Kidney (tissue), 22 donors: ENCODE measurements at places on chromosomes 16 and 17. TPM values are rescaled to one million over a fixed set of nuclear protein-coding genes. Genes with fewer than 3 reads are reported as not detected.

DNA sequence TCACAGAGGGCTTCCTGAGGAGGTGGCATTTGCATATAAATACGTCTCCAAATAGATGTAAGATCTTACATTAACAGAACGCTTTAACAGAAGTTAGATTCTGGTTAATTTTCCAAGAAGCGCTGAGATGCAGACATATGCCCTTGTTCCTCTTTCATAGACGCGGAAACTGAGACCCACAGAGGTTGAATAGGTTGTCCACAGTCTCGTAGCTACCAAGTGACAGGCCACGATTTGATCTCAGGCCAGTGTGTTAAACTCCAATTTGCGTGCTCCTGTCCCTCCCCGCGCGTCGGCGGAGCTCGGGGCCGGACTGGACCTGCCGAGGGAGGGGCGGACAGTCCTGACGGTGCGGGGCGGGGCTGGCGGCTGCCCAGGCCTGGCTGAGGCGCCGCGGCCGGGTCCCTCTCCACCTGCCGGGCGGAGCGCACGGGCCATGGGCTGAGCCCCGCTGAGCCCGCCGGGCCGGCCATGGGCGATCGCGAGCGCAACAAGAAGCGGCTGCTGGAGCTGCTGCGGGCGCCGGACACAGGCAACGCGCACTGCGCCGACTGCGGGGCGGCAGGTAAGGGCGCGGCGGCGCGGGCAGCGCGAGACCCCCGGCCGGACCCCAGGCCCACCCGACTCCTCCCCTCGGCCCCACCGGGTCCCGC lies at the start of gene ADAP2:
ADAP2 (plus strand) TSS at position 402 of the 653 bp plus-strand sequence; CDS start at position 472, 70 bp downstream.
- peak; percentile 49 for DNase-seq

The GALR2 gene
- polyA plus RNA-seq: not detected

- DNase-seq: no peak
Measured at GRCh38 chr17:40436636-40437035, 6.6 kb upstream of the IGFBP4 start.

The ABI3 gene
- polyA plus RNA-seq: 17.1 TPM

DNA sequence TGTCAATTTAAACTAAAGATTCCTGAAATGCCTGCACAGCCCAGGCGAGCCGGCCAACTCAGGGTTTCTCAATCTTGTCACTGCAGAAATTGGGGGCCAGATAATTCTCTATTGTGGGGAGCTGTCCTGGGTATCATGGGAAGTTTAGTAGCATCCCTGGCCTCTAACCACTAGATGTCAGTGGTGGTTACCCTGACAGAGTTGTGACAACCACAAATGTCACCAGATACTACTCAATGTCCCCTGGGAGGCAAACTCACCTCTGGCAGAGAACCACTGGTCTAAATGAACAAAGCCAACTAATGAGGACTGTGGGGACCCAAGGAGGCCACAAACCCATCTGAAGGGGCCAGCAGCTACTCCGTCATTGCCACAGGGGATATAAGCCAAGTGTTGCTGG lies 90.9 kb downstream of the MYH11 start:
- peak; percentile 53 for DNase-seq

The TNFRSF17 gene
- not detected for polyA plus RNA-seq

The SEZ6L2 gene
- polyA plus RNA-seq: 9.1 TPM

DNA sequence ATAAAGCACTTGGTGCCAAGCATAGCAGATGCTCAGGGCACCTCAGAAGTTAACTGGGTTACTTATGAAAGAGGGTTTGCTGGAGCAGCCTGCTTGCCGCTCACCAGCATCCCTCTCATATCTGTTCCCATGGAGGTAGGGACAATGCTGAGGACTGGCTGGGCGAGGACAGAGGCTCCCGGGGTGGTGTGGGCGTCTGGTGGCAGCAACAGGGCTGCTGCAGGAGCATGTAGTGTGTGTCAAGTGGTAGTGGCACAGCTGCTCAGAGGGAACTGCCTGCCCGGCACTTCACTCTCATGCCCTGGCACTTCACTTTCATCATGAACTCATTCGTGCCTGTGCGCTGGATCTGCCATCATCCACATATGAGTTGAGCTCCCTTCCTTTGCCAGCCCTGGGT lies 26.9 kb upstream of the ZNHIT3 start:
- peak; percentile 49 for DNase-seq

The SMURF2 gene
- polyA plus RNA-seq: 7.2 TPM

The LGALS9B gene
- polyA plus RNA-seq: not detected

GRCh38 chr17:28379814-28380801 lies 8.6 kb downstream of the SARM1 start:
- DNase-seq: no peak

- DNase-seq: peak; percentile 71
Measured at GRCh38 chr17:82862737-82863382, 23.0 kb upstream of the ZNF750 start.

The SLC12A3 gene
- 277 TPM for polyA plus RNA-seq

DNA sequence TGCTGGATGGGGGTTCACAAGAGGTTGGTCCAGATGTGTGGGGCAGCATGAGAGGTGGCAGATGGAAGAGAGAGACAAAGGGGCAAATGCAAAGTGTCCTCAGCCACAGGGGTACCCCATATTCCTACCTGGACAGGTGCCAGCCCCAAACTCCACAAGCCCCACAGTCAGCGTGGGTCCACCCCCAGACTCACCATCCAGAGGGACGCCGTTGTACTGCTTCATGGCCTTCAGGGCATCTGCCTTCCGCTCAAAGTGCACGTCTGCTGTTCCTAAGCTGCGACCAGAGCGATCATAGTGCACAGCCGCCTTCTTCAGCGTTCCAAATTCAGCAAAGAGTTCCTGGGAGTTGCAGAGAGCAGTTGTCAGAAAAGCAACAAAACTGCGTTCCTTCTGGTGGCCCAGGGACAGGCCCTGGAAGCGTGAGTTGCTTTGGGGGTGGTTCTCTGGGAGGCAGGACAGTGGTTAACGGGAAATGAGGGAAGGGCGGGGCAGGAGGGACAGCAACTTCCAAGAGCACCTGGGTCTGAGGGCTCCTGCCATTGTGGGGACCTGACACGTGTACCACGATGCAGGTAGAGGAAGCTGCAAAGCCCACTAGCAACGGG lies 2.3 kb downstream of the ALYREF start:
- no peak for DNase-seq

- no peak for DNase-seq
Measured at GRCh38 chr17:44555099-44555498, 2.2 kb upstream of the FZD2 start.

DNA sequence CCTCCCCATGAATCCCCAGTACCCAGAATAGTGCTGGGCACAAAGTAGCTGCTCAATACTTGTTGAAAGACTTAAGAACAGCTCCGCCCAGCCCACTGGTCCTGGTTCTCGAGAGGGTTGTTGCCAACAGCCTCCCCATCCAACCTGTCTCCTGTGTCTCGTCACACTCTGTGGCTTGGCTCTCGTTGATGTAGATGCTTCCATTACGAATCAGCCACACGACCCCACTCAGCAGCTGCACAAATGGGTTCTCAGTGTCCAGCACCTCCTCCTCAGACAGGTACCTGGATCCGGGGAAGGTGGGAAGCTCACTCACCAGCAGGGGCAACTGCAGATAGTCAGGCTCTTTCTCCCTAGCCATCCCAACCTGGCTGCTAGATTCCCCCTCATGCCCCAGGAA lies 2.1 kb downstream of the NAGPA start:
- DNase-seq: no peak

The CASKIN2 gene
- polyA plus RNA-seq: 25.0 TPM

The RAP1GAP2 gene
- polyA plus RNA-seq: 6.8 TPM

DNA sequence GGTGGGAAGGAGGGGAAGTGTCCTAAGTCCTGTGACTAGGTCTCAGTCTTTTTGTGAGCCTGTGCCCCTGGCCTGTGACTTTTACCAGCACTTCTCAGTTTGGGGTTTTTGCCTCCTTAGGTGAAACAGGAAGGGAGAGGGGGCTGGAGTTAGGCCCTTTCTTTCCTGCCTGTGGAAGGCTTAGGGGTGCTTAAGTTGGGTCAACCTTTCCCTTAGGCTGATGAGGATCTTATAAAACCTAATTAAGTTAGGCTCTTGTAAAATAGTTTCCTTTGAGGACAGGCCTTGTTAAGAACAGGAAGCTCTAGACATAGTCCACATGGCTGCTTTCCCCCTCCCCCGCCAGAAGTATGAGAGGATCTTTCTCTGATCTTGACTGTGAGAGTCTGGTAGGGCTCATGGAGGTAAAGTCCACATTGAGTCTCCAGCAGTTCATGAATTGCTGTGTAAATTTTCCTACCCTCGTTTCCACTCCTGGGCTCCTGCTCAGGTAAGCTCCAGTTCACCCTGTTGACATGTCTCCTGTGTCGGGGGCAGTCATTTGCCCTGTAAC lies 17.0 kb upstream of the DNASE1 start:
- DNase-seq: peak; percentile 83

DNA sequence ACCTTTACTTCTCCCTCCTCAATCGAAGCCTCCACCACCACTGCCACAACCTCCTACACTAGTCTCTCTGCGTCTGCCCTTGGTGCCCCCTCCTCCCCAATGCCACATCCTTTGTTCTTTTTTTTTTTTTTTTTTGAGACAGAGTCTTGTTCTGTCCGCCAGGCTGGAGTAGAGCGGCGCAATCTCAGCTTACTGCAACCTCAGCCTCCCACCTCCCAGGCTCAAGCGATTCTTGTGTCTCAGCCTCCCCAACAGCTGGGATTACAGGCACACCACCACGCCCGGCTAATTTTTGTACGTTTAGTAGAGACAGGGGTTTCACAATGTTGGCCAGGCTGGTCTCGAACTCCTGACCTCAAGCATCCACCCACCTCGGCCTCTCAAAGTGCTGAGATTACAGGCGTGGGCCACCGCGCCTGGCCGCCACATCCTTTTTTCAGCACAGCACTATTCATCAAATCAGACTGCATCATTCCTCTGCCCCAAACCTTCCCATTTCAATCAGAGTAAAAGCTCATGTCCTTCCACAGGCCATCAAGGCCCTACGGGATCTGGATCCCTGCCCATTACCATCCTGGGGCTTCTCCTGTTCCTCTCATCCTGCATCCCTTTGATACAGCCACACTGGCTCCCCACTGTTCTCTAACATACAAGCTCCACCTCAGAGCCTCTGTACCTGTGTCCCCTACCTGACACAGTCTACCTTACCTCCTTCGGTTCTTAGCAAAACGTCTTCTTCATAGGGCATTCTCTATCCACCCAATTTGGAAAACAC lies 2.0 kb downstream of the KLHL11 start:
- peak; percentile 44 for DNase-seq

GRCh38 chr17:75516619-75517296 lies 430 bp downstream of the TSEN54 start:
- DNase-seq: peak; percentile 85

GRCh38 chr16:75108792-75109731 lies 7.5 kb downstream of the LDHD start:
- DNase-seq: peak; percentile 75

GRCh38 chr16:12202486-12202885 lies 226.0 kb downstream of the SNX29 start:
- no peak for DNase-seq

GRCh38 chr17:21012736-21013135 lies 30.1 kb downstream of the USP22 start:
- DNase-seq: no peak

DNA sequence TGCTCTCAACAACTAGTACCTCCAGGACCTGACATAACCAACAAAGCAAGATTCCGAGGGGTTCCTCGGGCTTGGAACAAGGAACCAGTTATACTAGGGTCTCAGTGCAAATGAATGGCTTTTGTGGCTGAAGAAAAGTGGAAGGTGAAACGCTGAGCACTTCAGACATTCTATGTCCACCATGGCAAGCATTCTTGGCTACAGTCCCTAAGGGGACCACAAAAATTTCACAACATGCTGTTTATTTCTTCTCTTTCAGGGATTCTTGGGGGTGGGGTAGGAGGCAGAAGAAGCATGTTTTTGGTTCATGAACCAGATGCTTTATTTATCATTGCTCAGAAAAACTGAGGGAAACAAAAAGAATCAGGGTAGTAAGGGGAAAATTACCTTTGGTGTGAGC lies 479.9 kb upstream of the CDH11 start:
- no peak for DNase-seq

- peak; percentile 63 for DNase-seq
Measured at GRCh38 chr16:57788252-57788841, 13.9 kb downstream of the KIFC3 start.

GRCh38 chr16:74995986-74996385 lies 2.8 kb upstream of the ZNRF1 start:
- DNase-seq: no peak

The TNP2 gene
- not detected for polyA plus RNA-seq

DNA sequence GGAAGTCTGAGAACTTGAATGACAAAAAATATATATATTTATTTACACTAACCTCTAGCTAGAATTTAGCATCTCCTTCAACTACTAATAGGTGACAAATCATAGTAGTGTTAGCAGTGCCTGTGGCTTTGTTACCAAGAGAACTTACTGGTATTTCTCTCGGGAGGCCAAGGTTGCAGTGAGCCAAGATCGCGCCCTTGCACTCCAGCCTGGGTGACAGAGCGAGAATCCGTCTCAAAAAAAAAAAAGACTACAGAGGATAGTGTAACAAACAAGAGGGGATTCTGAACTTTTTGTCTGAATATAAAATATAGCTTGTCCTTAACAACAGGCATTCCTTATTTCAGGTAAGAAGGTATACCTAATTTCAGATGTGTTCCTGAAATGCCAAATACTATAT lies 1.3 kb upstream of the SUZ12 start:
- no peak for DNase-seq

DNA sequence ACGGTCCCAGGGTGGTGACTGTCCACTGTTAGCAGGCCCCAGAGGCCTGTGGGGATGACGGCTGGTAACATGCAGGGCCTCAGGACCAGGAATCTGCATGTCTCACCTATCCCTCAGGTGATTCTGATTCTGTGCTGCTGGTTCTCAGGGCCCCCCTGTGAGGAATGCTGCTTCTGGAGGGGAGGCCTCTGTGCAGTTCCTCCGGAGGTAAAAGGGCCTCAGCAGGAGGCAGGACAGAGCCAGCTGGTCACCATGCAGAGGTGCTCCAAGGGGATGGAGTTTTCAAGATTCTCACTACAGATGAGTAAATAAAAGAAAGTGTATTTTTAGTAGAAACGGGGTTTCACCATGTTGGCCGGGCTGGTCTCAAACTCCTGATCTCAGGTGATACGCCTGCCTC lies 33.8 kb downstream of the CLEC16A start:
- no peak for DNase-seq

The KARS1 gene
- 104 TPM for polyA plus RNA-seq

DNA sequence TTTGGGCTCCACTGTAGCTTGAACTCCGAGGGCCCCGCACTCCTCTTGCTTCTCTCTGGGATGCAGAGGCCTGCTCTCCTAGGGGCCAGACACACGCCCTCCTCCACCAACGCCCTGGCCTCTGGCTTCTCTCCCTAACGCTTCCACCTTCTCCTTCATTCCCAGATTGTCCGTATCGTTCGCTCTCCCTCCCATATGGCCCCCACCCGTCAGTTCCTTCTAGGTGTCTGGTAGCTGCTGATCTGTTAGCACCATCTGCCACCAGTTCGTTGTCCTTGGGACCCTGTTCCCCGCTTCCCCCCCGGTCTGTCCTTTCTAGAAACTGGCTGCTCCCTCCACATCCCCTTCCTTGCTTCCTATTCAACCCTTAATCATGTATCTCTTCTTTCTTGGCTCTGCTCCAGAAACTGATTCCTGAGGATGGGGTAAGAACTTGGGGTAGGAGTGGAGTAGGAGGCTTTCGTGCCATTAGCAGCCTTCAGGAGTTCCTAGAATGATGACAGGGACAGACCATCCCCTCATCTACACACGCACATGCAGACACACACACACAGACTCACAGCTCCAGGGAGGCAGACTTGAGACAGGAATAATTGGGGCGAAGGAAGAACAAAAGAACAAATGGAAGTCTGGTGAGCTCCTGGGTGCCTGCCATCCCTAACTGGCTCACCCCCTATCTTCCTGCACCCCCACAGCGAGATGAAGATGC lies 4.3 kb downstream of the ATP1B2 start:
- no peak for DNase-seq
